ENCODE measurements at places on chromosomes 7 and 10. TPM values are rescaled to one million over a fixed set of nuclear protein-coding genes. Genes with fewer than 3 reads are reported as not detected.

DNA sequence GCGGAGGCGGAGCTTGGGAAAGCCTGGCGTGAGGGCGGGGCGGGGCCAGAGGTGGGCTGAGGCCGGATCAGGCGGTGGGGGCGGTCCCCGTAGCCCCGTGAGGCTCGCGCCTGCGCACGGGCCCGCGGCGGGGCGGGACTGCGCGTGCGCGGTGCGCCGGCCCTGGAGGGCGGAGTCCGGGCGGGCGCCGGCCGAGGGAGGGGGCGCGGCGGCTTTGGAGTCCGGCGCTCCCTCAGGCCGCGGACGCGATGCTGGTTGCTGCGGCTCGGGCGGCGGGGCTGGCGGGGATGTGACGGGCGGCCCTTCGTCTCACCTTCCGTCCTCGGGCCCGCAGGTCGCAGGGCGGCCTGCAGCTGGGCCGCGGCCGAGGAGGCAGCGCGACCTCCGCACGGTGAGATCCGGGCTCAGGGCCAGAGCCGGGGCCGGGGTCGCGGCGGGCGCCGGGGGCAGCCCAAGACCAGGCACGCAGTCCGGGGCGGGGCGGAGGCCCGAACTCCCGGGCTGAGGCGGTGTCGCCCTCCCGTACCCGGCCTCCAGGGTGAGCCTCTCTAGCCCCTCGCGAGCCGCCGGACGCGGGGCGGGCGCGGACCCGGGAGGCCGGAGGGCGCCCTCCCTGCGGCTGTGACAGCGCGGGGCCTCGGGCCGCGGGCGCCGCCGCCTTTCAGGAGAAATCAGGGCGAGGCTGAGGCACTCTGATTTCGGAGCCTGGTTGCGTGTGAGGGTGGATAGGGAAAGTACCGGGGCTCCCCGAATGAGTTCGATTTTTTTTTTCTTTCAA, at the start of gene CCSER2:
Gene CCSER2 (plus strand): TSS at position 172 of the 778 bp plus-strand sequence. CDS start 42,464 bp downstream, outside the sequence.
- DNase-seq = peak; percentile 94

Gene ARHGEF35
- total RNA-seq = 4.2 TPM

- DNase-seq = no peak
These were observed 10.6 kb downstream of the FAS start for GRCh38 chr10:89001024-89001728.

DNA sequence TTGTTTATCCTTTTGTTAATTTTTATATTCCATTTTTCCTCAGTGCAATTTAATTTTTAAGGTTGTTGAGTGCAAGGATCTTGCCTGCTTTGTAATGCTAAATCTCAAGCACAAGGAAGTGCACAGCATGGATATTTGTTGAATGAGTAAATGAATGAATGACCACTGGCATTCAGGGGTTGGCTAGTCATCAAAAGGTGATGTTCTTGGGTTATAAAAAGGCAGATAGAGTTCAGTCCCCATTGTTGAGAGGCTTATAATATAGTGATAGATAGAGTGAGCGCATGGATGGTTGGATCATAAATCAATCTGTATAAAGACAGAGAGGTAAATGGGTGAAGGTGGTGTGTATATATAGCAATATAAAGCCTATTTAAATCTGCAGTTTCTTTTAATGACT, 193.2 kb upstream of the KLF6 start:
- no peak for DNase-seq

DNA sequence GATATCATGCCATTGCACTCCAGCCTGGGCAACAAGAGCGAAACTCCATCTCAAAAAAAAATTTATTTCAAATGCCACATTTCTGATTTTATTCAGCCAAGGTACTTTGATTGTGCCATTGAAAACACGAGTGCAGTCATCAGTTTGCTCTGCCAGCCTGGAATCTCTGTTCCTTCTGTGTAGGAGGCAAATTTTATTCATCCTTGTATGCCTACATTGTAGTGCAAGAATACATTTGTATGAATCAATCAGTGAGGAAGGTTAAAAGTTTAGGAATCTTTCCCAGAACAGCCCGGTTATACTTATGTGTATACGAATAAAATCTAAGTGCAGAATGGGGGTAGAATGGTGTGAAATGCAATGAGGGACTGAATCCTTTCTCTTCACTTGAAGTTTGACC, 886 bp upstream of the TET1 start:
- DNase-seq = no peak

GRCh38 chr7:157670490-157671357, 333.9 kb downstream of the DNAJB6 start:
- DNase-seq = no peak

DNA sequence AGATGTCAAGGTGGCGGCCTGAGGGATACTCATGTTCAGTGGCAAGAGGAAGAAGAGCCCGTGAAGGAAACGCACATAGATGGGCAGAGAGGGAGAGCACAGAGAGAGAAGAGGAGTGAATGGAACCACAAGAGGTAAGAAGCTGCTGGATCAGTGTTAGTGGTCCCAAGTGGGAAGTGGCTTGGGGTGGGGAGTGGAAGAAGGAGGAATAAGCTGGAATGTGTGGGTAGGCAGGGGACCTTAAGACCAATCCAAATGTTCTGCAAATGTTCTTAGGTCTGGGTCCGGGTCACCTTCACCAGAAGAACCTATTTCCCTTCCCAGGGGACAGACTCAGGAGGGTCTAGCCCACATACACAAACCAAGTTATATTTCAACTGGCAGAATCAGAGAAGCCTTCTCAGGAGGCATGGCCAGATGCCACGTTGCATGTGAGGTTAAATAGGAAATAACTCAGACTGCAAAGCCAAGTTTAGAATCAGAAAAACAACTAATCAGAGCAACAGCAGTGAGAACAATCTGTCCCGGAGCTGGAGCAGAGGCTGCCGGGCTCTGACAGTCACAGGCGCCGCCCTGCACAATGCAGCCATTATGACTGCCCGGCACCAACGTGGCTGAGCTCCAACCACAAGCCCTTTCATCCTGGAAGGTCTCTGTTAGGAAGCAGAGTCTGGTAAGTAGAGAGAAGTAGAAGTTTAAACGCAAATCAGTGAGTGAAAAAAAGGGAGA, 78.6 kb upstream of the ARMC3 start:
- DNase-seq = no peak

GRCh38 chr7:94374721-94375566, 19.8 kb upstream of the COL1A2 start:
- no peak for DNase-seq

Gene GFRA1
- total RNA-seq = not detected

GRCh38 chr10:121813211-121813815, 114.5 kb downstream of the ATE1 start:
- DNase-seq = no peak

GRCh38 chr10:72334825-72335393, 19.8 kb downstream of the DNAJB12 start:
- DNase-seq = peak; percentile 92

GRCh38 chr10:13769946-13770345, 183.2 kb downstream of the PRPF18 start:
- no peak for DNase-seq

GRCh38 chr10:54368984-54369383, 432.0 kb downstream of the PCDH15 start:
- DNase-seq = no peak

DNA sequence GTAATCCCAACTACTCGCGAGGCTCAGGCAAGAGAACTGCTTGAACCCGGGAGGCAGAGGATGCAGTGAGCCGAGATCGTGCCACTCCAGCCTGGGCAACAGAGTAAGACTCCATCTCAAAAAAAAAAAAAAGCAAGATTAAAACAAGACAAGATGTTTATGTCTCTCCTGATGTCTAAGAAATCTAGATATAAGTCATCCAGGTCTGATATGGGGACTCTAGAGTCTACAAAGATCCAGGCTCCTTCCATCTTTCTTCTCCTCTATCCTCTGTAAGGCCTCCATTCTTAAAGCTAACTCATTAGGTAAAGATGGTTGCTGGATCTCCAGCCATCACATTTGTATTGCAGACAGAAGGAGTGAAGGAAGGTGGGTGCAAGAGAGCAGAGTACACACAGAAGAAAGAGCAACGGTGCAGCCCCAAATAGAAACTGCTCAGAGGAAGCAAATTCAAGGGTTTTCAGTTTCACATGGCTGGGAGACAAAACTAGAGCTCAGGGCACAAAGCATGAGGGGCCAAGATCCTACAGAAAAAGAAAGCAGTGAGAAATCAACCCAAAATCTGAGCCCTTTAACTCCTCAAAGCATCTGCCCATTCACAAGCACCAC, 57.6 kb downstream of the USP6NL start:
- peak; percentile 72 for DNase-seq

Gene SEMA3A
- 0.41 TPM for total RNA-seq

Gene UCN3
- not detected for total RNA-seq

Data from B cell (primary cell).